ENCODE measurements at places on chromosomes 7 and 10.

DNA sequence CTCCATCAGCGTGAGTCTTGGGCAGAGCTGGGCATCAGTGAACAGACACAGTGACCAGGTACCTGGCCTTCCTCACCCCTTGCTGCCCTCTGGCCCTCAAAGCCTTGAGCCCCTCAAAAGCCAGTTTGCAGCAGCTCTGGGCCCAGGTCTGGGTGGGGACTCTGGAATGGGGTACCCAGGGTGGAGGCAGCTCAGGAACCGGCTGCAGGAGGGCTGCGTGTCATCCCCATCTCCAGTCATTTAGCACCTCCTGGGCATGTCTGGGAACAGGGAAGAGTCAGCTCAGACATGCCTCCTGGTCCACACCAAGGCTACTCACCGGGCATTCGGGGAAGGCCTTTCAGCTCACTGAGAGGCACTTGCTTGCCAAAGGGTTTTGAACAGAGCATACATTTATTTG is 503.3 kb downstream of the TCERG1L start:
- no peak for DNase-seq

DNA sequence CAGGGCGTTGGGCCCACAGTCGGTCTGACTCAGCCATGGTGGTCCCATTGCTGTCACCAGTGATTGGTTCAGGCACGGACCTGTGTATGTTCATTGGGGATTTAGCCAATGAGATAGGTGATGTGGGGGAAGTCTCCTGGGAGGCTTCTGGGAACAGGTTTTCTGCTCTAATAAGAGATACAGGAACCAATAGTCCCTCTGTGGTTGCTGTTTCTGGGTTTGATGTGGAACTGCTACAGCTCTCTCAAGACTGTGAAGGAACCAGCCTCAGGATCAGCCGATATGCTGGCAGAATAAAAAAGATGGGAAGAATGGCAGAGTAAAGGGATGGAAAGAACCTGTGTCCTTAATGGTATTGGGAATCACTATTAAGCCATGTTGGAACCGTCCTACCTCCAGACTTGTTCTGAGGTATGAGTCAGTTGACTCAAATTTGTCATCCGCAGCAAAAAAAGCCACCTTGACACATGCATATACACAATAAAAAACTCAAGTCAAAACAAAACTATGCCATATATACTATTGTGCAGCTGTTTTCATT is 70.6 kb downstream of the MCMBP start:
- DNase-seq: no peak

GRCh38 chr7:33632322-33632721 is 273.0 kb upstream of the BMPER start:
- no peak for DNase-seq

GRCh38 chr10:63236113-63236935 is 103.2 kb downstream of the NRBF2 start:
- DNase-seq: peak; percentile 92

DNA sequence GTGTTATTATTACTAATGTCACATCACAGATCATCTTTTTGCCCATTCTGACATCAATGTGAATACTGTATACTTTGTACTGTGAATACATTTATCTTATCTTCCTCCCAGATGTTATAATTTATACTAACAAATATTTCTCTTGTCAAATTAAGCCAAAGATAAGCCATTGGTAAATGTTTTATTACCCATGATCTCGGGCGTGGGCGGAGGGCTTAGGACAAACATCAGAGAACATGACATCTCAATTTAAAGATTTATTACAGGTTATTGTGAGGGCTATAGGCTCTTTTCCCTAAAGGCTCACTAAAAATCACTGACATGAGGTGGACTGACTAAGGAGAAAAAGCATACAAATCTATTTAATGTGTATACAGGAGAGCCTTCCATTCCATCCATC is 58.2 kb upstream of the DGKB start:
- no peak for DNase-seq

- no peak for DNase-seq
Observed at GRCh38 chr7:86012971-86013370, 630.7 kb upstream of the GRM3 start.

GRCh38 chr7:90723866-90724265 is 127.7 kb downstream of the CDK14 start:
- DNase-seq: no peak

DNA sequence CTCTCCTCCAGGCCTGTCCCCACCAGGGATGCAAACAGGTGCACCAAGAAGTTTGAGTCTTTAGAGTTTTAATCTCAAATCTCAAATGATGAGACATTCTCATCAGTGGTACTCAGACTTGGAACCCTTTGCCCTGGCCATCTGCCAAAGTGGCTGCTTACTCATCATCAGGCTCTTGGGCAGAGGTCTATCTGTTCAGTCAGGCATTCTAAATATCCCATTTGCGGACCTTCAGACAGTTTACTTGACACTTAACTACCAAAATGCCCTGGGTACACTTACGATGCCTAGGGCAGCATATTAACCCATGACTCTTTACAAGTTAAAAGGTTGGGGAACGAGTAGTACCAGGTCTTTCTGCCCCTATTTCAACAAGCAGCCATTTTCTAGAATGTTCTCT is 61.2 kb upstream of the YAE1 start:
- DNase-seq: peak; percentile 78

GRCh38 chr7:77338260-77338659 is 77.9 kb downstream of the GSAP start:
- DNase-seq: no peak

DNA sequence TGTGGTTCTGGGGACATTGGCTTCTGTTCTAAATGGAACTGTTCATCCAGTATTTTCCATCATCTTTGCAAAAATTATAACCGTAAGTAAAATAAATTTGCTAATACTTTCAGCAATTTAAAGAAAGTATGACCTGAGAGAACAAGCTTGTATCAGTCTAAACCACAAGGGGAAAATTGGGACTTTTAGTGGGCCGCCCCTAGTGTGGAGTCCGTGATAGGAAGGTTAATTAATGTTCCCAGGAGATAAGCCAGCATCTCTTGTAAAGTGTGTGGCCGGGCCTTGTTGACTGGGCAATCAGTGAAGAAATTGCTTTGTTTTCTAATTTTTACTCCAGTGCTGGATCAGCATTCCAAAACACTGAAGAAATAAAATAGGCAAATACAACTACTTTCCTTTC is 83.0 kb downstream of the ABCB5 start:
- no peak for DNase-seq

DNA sequence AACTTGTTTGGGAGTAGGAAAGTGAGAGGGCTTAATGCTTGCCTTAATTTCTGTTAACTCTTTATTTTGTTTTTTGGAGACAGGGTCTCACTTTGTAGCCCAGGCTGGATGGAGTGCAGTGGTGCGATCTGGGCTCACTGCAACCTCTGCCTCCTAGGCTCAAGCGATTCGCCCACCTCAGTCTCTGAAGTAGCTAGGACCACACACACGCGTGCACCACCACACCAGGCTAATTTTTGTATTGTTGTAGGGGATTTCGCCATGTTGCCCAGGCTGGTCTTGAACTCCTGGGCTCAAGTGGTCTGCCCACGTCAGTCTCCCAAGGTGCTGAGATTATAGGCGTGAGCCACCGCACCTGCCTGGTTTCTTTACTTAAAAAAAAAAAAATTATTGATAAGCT is 1.9 kb downstream of the PPP2R2D start:
- no peak for DNase-seq

GRCh38 chr10:91800182-91800581 is 2.0 kb downstream of the TNKS2 start:
- DNase-seq: no peak

- DNase-seq: no peak
Observed at GRCh38 chr7:47715631-47716068, 133.7 kb upstream of the TNS3 start.

DNA sequence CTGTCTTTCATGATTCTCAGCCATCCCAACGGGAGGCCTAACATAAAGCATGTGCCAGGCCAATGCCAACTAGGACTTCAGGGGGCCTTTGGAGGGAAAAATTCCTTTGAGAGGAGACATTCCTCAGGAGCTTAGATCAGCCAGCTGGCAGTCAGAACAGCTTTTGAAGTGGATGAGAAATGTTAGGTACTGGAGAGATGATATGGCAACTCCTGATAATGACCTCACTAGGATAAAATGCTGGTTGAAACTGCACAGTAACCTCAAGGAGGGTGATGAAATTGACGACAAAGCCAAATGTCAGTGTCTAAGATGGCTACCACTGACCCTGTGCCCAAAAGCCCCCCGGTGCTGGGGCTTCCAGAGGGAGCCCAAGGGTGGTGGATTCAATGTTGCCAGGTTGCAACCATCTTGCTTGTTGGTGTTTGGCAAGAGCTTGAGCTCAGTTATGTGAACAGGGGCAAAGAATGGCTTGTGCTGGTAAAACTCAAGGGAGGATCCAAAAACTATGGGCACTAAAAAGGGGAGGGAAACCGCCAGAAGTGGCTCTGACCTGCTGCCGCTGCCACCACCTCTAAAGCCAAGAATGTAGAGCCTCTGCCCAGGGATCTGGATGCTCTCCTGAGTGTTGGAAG is 121.2 kb downstream of the UBE2H start:
- DNase-seq: peak; percentile 96

GRCh38 chr7:102184303-102184702 is 102.4 kb upstream of the SH2B2 start:
- no peak for DNase-seq

DNA sequence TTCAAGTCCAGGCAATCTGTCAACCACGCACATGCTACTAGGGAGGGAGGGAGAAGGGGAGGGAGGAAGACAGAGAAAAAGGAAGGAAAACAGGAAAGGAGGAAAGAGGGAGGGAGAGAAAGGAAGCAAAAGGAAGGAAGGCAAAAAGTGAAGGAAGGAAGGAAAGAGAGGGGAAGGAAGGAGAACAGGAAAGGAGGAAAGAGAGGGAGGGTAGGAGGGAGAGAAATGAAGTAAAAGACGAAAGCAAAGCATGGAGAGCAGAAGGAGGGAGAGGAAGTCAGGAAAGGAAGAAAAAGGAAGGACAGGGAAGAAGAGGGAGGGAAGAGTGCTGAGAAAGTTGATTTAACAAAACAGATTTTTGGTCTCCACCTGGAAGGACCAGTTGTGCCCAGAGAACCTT is 25.6 kb downstream of the KLF6 start:
- DNase-seq: no peak

- DNase-seq: no peak
Observed at GRCh38 chr10:92080244-92080643, 156.7 kb downstream of the BTAF1 start.

DNA sequence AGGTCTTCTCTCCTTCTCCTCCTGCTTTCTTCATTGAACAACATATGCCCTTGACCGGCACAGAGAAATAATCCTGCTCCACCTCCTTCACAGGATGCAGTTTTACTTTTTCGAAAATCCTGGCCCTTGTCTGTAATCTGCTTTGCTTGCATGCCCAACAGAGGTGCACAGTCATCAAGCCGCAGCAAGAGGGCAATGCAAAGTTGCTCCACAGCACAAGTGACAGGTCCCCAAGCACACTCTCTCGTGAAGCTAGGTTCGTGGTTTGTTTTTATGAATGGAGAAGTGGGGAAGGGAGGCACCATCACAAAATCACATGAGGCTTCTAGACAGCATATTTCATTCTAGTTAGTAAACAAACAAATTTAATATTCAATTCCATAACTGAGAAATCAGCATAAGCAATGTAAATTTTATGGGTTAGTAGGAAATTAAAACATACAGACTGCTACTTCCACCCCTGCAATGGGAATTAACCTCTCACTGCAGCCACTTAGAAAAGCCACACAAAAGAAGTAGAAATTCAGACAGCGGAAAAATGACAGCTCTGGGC is 178.8 kb downstream of the TPK1 start:
- no peak for DNase-seq

- no peak for DNase-seq
Observed at GRCh38 chr10:122997864-122998263, 10.7 kb downstream of the IKZF5 start.

Data from fibroblast of skin of back (primary cell).